ENCODE measurements at places on chromosomes 3 and 15.

DNA sequence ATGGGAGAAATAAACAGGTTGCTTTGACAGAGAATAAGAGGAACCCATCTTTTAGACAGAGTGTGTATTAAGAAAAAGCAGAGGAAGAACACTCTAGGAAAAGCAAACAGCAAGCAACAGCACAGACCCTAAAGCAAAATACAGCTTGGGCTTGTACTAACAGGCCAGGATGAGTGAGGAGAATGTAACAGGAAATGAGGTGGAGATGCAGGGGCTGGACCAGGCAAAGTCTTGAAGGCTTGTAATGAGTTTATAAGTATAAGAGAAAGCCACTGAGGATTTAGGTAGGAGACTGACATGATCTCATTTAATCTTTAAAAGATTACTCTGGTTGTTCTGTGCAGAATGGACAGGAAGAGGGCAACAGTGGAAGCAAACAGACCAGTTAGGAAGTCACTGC is 4.9 kb downstream of the UBR1 start:
- DNase-seq, result no peak

DNA sequence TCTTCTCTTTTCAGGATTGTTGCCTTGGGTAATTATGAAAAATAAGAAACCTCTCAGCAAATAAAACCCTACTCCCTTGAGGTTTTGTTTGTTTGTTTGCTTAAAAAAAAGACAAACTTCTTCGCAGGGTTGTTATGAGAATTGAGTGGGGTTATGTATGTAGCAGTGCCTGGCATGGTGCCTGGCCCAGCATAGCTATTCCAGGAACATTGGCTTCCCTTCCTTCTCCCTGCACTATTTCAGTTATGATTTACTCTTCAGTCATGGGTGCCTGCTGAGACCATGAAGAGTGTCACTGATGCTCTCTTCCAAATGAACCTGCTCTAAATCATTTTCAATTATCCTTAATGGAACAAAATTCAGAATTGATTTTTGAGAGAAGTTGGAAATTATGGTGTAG is 283.5 kb upstream of the ROPN1 start:
- no peak for DNase-seq

DNA sequence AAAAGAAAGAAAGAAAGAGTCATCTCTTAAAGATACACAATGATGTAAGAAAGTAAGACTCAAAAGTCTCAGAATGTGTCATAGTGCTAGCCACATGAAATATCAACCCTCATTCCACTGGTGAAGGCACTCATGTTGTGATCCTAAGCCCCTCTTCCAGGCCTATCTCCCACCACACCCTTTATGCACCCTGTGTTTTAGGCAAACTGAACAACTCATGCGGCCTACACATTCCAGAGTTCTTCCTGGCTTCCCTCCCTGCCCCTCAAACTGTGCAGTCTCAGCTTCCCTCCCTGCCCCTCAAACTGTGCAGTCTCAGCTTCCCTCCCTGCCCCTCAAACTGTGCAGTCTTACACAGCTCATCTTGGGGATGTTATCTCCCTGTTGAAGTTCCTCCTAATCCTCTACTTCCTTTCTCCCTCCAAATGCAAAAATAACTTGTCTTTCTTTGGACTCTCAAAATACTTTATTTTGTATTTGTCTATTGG is 69.0 kb upstream of the FNDC3B start:
- no peak for DNase-seq

DNA sequence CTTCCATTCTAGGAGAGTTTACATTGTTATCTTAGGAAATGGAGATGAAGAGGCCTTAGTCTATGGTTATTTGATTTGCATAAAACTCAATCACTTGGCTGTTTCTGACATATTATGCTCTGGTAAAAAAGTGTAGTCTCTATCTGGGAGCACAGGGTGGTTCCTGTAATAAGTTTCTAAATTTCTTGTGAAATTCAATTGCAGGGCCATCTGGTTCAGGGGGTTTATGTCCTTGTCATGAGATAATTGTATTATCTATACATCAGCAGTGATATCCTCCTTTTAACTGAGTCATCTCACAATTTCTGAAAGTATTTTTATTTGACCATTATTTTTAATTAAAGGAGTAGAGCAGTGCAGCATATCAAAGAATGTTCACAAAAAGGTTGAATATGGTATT is 203.3 kb downstream of the MFSD1 start:
- DNase-seq, result no peak

- DNase-seq, result no peak
Observed at GRCh38 chr15:34640661-34641060, 57.2 kb upstream of the GOLGA8B start.

Data from activated naive CD8-positive, alpha-beta T cell treated with anti-CD3 and anti-CD28 coated beads, Interleukin-2, amount 50 U/mL, for 24 hours (primary cell).